Left cardiac atrium (tissue), 4 donors: ENCODE measurements at places on chromosomes 16 and 17.

DNA sequence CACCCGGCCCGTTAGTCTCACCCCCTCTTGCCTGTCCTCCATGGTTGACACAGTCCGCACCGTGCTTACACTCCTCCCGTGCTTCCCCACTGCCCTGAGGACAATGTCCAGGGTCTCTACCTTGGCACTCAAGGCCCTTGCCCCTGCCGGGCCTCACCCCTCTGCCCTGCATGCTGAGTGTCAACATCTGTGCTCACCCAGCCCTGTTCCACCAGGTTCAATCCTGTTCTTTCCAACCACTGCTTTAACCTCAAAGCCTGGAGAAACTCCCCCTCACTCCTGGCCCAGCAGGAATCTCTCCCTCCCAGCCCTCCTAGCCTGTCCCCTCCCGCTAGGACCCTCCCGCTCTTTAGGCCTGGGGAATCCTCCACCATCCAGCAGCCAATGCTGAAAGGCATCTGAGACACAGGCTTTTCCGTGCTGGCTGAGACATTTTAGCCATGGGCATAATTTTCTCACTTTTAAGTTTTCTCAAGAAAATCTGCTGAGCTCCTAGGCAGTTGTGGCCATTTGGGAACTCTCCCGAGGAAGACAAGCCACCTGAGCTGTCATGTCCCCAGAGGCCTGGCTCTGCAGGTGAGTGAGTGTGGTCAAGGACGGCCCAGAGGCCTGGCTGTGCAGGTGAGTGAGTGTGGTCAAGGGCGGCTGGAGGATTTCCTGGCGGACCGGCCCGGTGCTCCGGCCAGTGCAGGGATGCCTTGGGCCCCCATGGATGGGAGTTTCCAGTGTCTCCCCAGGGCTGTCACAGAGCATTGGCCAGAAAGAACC is 10.8 kb upstream of the P2RX1 start:
- DNase-seq: no peak

DNA sequence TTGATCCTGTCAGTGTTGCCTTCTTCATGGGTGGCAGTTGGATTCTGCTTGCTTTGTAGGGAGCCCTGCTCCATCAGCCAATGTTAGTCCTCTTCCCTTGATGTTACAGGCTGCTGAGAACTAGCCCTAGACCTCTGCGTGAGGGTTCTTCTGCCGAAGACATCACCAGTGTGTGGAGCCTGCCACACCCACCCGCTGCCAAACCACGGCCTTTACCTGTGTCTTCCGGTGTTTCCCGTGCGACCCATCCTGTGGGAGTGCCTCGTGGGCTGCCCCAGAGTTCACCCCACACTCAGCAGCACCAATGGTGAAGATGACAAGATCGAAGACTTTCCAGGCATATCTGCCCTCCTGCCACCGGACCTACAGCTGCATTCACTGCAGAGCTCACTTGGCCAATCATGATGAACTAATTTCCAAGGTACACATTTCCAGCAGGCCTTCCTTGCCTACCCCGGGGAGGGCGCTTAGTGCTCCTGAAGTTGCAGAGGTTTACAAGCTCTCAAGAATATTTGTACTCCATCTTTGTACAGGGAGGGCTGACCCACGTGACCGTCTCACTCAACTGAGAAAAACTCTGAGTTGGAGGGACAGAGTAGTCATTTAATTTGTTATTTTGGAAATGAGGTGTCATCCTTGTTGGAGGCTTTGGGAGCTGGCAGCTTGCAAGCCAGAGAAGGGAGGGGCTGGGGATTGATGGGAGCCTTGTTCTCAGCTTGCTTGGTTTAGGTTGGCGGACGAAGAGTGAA is 21.8 kb downstream of the YPEL2 start:
- DNase-seq: no peak

- no peak for DNase-seq
Measured at GRCh38 chr16:67459861-67460150, 21.2 kb downstream of the ATP6V0D1 start.

- no peak for DNase-seq
Measured at GRCh38 chr16:57632568-57632967, 4.1 kb downstream of the ADGRG1 start.

DNA sequence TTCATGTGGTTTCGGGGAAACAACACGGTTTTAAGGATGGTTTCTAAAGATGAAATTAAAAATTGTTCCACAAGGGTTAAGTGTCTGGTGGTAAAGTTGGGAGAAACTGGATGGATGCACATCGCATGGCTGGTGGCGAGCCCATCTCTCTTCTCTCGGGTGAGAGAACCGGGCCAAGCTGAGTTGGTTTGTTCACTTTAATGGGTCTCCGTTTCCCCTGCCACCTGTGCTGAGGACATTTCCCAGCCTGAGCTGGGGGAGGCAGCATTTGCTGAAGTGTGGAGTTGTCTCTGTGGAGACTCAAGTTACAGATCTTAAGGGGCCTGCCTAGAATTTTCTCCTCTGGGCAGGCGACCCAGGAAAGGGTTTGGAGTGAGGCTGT is 7.9 kb downstream of the FUS start:
- no peak for DNase-seq

DNA sequence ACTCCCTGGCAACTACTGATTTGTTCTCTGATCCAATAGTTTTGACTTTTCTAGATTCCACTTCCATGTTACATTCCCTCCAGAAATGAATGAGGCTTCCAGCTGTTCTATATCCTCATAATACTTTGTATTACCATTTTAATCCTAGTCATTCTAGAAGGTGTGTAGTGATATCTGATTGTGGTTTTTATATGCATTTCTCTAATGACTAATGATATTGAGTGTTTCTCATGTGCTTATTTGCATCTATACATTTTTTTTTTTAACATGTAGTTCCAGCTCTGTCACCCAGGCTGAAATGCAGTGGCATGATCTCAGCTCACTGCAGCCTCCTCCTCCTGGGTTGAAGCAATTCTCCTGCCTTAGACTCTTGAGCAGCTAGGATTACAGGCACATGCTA is 7.3 kb downstream of the ADGRG5 start:
- DNase-seq: no peak

DNA sequence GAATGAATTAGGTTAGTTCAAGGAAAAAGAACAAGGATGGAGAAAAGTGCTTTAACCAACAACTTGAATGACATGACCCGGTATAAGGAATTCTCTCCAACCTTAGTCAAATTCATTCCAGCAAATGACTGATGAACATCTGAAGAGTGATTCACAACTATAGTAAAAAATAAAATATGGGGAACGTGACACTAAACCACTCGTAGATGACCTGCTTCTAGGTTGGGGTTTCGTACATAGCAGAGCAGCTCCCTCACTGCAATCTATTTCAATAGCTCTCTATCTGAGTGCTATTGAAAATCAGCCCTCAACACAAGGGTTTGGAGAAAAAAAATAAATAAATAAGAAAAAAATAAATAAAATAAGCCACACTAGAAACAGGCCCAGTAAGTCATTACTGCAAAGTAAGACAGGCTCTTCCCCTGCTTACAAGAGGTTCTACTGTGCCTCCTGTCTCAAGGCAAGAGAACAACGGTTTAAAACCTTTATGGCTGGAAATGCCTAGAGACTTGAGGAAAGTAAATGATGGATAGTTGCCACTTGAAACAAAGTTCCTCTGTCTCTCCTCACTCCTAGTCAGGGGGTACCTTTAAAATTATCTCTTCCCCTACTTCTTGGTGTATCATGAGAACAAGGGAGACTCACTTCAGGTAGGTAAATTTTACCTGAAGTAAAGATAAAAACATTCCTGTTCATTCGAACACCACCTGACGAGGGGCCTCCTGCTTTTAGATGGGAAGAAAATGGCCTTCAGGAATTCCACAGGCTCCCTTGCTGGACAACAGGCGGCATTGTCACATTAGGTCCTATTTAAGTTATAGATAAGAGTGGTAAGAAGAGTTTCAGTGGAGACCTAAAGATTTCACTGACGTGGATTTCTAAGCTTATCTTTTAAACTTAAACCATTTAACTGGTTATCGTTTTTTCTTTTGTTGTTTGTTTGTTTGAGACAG is 20.5 kb downstream of the COG7 start:
- DNase-seq: no peak

- no peak for DNase-seq
Measured at GRCh38 chr16:74738113-74738541, 36.5 kb downstream of the FA2H start.

DNA sequence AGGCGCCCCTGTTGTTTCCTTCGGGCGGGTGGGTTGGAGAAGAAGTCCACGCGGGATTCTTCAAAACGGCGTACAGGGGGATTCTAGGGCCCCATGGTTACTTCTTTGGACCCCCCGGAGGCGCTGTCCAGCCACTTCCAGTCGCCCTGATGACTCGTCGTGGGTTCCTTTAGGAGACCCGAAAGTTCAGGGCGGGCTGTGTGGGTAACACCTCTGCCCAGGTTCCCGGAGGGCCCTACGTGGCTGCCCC is 716 bp upstream of the HIC1 start:
- DNase-seq: no peak

DNA sequence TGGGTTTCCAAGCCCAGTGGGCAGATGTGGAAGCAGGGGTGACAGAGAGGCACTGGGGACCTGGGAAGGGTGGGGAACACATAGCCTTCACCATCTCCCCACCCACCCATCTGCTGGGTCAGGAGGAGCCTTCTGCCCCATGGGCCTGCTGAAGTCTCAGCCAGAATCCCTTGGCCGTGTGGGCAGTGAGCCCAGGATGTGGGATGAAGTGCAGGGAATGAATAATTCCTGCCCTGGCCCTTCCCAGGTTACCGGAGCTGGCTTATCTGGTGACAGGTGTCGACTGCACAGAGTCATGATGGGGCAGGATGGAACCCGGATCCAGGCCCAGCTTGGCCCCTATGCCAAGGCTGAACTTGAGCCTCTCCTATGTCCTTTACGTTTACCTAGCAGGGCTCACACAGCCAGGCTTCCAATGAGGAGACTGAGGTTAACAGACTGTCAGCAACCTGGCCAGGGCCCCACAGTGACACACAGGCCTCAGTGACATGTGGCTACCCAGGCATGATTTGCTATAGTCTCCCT is 17.5 kb downstream of the ATP2A3 start:
- DNase-seq: no peak

GRCh38 chr16:89687092-89687940 is 827 bp downstream of the CDK10 start:
- DNase-seq: peak; percentile 23

GRCh38 chr16:77335652-77336234 is 99.1 kb downstream of the ADAMTS18 start:
- no peak for DNase-seq

DNA sequence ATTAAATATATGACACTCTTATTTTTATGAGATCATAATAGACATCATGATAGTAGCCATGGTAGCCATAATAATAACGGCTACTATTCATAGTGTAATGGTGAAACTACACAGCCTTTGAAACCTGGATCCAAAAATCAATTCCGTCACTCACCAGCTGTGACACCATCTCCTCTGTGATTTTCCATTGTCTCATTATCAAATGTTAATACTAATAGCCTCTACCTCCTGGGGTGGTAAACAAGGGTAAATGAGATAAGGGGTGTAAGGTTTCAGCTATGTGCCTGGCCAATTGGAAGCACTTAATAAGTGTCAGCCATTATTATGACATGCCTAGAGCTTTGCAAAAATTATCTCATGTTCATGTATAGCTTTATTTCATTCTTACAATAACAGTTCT is 88.6 kb downstream of the CACNG3 start:
- DNase-seq: no peak

DNA sequence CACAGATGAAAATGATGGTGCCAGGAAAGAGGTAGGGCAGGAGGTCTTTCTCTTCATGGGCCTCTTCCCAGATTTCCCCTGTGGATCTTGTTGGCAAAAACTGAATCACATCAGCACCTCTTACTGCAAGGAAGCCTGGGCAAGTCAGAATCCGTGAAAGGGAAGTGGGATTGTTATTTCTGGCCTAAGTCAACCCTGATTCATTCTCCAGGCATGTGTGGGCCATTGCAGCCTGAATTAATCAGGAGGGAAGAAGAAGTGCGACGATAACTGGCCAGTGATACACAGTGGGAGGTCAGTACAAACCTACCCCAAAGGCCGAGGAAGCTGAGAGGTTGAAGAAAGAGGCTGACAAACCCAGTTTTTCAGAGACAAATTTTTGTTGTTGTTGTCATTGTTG is 17.9 kb upstream of the NSMCE1 start:
- peak; percentile 61 for DNase-seq

DNA sequence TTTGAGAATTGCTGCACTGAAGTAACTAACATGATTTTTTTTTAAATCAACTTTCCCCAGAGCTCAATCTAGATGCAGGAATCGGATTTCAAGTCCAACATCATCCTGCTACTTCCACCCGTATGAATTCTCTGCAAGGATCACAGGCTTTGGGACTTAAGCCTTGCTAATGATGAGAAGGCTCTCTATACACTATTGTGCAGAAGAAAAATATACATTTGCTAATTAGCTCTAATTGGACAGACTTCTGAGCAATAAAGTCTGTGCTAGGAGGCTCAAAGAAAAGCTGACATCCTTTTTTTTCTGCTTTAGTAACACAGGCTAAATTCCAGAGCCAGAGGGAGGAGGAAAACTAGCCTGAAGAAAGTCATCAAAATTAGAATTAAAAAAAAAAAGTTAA is 433.6 kb downstream of the PMP22 start:
- no peak for DNase-seq

DNA sequence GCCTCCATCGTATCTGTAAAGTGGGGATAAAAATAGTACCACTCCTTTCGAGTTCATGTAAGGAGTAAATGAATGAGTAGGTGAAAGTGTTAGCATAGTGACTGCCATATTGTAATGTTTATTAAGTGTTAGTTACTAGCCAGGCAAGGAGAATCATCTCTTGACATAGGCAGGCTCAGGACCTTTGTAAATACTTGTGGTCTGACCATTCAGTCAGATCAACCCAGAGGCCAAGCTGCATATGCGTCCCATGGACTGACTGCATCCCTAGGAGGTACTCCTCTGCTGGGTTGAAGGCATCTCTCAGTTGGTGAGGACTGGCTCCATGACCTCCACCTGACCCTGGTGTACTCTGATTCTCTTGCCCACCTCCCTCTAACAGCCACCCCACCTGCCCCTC is 40.5 kb upstream of the CDRT4 start:
- no peak for DNase-seq

DNA sequence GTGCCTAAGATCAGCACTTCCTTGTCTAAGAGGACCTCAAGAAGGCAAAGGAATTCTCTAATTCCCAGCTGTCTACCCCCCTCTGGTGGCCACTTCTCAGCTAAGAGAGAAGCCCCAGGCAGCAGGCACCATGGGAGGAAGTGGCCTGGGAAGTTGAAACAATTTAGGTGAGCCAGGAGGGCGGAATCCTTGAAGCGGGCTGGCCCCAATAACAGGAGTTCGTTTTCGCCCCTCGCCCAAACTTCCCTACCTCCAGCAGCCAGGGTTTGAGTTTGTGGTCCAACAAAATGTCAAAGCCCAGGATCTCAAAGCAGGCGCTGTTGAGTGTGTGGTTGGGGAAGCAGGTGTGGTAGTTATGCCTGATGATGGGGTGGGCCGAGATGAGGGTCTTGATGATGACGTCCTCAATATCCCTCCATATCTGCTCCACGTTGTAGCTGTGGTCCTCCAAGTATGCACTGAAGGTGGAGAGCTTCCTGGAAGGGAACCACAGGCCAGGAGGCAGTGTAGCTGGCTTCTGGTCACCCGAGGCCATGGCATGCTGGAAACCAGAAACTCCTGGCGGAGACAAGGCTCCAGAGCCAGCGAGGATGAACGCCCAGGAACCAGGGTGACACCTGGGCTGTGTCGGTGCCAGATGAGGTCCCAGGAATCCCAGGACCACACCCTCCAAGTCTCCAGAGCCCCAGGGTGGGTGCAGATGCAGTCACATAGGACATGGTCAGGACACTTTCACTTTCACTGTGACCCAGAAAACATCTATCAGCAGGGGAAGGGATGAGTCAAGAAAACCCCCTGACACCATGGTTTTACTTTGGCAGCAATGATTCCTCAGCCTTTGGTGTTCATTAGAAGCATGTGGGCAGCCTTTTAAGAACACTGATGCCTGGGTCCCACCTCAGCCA is 25.6 kb downstream of the TTLL6 start:
- peak; percentile 83 for DNase-seq
